ENCODE measurements at places on chromosomes 13 and 19. TPM values are rescaled to one million over a fixed set of nuclear protein-coding genes. Genes with fewer than 3 reads are reported as not detected.

Gene PPP1R15A
- 32.6 TPM for total RNA-seq

- DNase-seq, result no peak
Measured at GRCh38 chr13:23605831-23606230, 35.6 kb downstream of the TNFRSF19 start.

Gene MADCAM1
- 2.7 TPM for total RNA-seq

Gene ALOX5AP
- total RNA-seq, result 40.6 TPM

Gene NLRP7
- not detected for total RNA-seq

DNA sequence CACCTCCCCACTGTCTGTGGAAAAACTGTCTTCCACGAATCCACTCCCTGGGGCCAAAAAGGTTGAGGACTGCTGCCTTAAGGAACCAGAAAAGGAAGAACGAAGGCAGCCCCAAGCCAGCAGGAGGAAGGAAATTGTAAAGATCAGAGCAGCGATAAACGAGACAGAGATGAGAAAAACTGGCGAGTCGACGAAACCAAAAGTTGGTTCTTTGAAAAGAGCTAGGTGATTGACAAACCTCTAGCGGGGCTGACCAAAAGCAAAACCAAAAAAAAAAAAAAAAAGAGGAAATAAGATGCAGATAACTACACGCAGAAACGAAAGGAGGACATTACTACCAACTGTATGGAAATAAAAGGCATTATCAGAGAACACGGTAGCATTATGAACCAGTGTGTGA, 76.9 kb downstream of the GADD45B start:
- DNase-seq, result no peak
